ENCODE measurements at places on chromosomes 6 and 20.

- no peak for DNase-seq
Measured at GRCh38 chr6:17877196-17877894, 110.1 kb downstream of the KIF13A start.

DNA sequence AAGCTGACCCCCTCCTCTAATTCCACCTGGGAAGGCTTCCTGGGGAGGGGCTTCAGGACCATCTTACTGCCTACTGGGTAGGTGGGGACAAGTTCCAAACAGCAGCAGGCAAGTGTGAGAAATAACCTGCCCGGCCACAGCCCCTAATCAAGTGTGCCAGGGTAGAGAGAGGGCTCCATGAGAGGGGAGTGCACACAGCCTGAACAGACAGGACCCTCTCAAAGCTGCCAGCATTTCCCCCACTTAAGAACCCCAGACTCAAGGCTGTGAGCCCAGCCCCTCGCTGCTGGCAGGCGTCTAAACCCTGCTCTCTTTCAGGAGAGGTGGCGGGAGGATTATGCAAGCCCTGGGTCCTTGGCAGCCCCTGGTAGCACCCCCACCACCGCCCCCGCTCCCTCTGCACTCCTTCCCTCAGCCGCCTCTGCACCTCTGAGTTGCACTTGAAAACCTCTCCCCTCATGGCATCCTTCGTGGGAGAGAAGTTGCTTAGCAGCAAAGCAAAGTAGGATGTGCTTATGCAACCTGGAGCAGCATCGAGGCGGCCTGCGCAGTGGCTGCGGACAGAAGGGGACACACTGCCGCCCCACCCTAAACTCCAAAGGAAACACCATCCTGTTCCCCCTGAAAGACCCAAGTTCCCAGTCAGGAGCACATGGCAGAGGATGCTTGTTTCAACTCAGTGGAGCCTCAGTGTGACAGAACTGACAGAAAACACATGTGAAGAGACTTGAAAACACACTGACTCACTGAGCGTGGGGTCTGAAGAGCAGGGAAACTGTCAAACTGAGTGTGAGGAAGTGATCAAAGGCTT, 10.5 kb downstream of the DDRGK1 start:
- no peak for DNase-seq

GRCh38 chr6:132405143-132405915, 4.1 kb upstream of the MOXD1 start:
- no peak for DNase-seq

- DNase-seq: no peak
Measured at GRCh38 chr20:25058847-25059810, 1.2 kb upstream of the ACSS1 start.

- DNase-seq: no peak
Measured at GRCh38 chr20:35621560-35621946, 5.9 kb downstream of the SPAG4 start.

DNA sequence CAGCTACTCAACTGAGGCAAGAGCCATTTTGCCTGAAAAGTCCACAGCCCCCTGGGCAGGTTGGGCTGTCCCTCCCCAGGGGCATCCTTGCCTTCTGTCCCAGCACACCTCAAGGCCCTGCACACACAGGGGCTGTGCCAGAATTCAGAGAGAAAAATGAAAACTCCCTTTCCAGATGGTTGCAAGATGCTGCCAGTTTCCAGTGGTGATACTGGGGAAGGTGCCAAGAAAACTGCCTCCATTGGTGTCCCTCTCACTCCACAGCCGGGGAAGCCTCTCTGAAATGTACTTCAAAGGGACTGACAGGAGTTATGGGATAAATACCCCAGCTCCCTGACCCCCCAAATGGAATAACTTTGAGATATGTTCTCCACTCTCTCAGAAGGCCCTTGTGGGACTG, 154.2 kb upstream of the MAFB start:
- no peak for DNase-seq

- DNase-seq: peak; percentile 70
Measured at GRCh38 chr20:47785854-47786764, 828 bp upstream of the SULF2 start.

DNA sequence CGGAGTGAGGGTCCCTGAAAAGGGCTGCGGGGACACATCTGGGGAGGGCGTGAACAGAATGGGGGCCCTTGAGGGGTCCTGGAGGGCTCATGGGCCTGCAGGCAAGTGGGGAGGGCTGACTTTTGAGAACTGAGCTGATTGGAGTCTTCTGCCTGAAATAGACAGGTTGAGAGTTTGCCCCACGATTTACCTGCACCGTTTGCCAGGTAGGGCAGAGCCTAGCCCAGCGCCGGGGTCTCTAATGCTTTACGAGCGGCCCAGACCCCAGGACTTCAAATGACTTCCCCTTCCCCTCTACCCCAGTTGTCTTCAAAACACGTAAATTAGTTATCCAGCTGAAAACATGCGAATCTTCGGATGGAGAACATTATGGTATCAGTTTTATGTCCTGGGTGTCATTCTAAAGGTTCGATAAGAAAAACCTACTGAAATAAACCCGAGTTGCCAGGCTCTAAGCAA, 1.3 kb downstream of the PLCB1 start:
- DNase-seq: no peak

DNA sequence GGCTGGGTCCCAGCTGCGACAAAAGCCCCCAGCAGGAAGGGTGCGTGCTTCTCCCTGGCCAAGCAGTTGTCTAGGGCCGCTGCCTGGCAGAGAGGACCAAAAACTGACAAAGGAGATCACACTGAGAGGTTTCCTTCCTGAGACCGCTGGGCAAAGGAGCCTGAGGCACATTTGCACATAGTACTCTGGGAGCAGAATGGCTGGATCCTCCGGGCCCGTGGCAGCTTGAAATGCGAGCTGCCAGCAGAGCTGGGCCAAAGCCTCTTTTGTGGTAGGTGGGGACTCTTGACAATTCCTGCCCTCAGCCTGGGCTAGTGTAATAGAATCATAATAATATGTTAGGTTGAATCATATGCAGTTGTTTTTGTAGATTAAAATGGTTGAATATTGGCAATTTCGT, 33.1 kb upstream of the RNF8 start:
- DNase-seq: no peak

- no peak for DNase-seq
Measured at GRCh38 chr6:9948678-9949077, 466.2 kb downstream of the TFAP2A start.

- DNase-seq: no peak
Measured at GRCh38 chr6:164097551-164098398, 683.3 kb downstream of the QKI start.

GRCh38 chr20:14434384-14435136, 97.1 kb upstream of the FLRT3 start:
- no peak for DNase-seq

DNA sequence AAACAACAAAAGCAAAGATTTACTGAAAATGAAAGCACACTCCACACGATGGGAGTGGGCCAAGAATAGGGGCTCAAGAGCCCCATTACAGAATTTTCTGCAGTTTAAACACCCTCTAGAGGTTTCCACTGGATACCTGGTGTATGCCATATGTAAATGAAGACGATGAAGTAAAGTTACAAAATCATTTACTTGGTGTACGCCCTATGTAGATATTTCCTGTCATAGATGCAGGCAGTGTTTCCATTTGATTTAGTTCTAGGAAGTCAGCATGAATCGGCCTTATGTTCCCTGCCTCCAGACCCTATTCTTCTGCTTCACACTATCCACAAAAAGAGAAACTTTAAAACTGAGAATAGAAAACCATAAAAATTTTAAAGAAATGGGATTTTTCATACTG, 404.4 kb upstream of the GJE1 start:
- DNase-seq: no peak

DNA sequence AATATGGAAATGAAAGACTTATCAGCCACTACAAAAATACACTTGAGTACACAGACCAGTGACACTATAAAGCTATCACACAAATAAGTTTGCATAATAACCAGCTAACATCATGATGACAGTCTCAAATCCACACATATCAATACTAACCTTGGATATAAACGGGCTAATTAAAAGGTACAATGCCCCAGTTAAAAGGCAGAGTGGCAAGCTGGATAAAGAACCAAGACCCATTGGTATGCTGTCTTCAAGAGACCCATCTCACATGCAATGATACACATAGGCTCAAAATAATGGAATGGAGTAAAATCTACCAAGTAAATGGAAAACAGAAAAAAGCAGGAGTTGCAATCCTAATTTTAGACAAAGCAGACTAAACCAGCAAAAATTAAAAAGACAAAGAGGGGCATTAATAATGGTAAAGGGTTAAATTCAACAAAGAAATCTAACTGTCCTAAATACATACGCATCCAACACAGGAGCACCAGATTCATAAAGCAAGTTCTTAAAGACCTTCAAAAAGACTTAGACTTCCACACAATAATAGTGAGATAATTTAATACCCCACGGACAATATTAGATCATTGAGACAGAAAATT, 163.3 kb downstream of the CD24 start:
- DNase-seq: no peak

- DNase-seq: no peak
Measured at GRCh38 chr6:45439861-45440388, 62.2 kb upstream of the SUPT3H start.

- DNase-seq: no peak
Measured at GRCh38 chr6:14501914-14502313, 384.3 kb downstream of the CD83 start.

DNA sequence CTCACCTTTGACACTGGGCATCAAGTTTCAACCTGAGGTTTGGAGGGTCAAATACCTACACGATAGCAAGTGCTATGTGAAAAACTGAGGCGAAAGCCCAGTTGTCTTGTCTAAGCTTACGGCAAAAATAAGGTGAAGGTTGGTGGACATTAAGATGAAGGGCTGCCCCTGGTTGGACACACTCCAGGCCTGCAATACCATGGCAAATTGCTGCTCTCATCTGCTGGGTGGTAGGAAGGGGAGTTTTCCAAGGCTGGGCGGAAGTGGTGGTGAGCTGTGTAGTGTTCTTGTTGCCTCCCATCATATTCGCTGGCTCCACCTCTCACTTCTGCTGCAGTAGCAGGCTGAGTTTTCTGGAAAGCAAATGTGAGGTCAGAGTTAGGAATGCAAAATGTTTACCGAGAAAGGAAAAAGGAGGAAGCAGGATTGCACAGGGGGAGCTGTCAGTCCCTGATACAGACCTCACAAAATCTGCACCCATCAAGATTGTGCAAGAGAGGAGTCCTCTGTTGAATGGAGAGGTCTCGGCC, 33.7 kb downstream of the SCP2D1 start:
- no peak for DNase-seq

- no peak for DNase-seq
Measured at GRCh38 chr20:33164763-33165095, 3.2 kb upstream of the BPIFA2 start.

- no peak for DNase-seq
Measured at GRCh38 chr6:31202259-31203166, 32.0 kb upstream of the POU5F1 start.

DNA sequence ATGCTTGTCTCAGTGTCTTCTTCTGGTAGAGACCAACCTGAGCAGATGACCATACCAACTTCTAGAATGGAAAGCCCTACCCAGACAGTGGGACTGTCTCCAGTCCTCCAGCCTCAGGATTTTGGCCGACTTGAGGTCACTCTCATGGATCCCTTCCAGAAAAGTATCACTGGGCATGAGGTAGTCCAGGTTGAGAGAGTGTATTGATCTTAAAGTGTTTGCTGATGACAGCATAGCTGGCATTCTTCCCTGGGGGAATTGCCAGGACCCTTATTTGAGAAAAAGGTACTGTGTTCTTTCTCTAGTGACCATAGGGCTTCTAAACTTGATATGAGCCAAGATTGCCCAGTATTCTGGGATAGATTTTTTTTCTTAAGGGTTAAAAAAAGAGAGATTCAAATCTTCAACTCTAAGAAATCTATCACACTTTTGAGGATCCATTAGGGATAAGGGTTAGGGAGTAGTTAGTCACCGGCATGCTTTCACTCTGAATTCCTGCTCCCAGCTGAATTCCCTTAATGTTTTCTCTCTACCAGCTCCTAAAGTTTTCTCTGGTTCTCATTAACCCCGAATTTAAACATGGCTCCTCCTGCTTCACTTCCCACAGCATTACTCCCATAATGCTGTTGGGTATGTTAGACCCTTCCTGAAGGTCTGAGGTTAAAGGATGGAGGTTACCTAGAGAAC, 73.6 kb upstream of the FLRT3 start:
- DNase-seq: no peak

- DNase-seq: no peak
Measured at GRCh38 chr6:35491558-35492257, 5.2 kb downstream of the TEAD3 start.

- DNase-seq: no peak
Measured at GRCh38 chr20:45049438-45049837, 51.5 kb downstream of the KCNS1 start.

- no peak for DNase-seq
Measured at GRCh38 chr6:126015863-126016262, 29.5 kb downstream of the TRMT11 start.
